ENCODE measurements at places on chromosomes 2 and 18.

DNA sequence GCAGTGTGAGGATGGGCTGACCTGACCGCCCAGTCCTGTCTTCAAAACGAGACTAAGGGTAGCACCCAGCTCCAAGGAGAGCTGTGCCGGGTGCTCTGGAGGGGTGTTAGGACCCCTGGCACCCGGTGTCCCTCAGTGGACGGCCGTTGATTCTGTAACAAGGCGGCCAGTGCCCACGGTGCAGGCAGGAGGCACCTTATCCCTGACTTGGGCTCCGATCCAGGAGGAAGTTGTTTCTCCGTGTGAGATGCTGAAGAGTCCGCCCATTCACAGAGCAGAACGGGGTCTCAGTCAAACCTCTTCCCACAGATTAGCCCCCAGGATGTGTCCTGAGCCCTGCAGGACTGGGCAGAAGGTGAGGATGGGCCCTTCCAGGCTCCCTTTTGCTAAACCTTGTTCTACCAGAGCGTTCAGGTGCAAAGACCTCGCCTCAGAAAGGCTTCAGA lies 123.0 kb downstream of the NFATC1 start:
- no peak for DNase-seq

- no peak for DNase-seq
These were observed 129.6 kb upstream of the COPS8 start for GRCh38 chr2:236956031-236956618.

- no peak for DNase-seq
These were observed 73.8 kb downstream of the ANKRD44 start for GRCh38 chr2:197236816-197237215.

- no peak for DNase-seq
These were observed 27.5 kb downstream of the RAMP1 start for GRCh38 chr2:237886685-237887481.

DNA sequence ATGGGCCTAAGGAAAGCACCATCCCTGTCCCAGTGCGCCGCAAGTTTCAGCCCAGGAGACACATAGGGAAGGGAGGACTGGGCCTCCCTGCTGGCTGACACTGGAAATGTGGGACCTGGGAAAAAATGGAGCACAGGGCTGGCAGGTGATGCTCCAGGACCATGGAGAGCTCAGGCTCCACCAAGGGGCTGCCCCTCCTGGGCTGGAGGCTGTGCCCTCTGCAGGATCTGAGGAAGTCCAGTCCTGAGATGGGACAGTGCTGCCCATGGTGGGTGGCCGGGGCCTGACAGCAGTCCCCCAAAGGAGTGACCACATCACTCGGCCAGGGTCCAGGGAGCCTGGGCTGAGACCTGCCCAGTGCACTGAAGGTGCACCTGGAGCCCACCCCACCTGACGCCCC lies 108.6 kb upstream of the TEKT4 start:
- no peak for DNase-seq

- peak; percentile 60 for DNase-seq
These were observed 13.6 kb upstream of the THADA start for GRCh38 chr2:43609290-43609918.

DNA sequence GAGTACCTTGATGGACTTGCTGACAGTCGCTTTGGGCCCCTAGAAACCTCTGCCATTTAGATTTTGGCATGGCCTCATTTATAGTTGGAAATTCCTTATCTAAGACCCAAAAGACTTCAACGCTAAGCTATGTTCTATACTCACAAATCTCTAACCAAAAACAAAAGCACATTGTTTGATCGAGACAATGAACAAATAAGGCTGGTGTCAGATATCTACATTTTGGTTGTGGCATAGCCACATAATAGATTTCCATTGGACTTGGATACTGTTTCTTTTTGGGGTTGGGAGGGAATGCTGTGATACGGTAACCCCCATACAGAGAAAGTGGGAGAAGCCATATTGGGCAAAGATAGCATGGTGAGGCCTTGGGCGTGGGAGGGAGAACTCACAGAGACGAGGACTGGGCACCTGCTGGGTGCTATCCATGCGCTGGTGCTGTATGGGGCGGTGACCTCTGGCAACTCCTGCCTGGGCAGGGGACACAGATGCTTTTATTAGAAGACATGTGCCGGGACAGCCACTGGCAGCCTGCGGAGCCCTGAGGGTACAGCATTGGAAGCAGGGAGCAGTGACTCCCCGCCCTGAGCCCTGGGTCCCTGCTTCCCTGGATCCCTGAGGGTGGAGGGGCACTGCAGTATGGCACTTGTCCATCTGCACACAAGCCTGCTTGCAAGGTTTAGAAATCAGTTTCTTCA lies 97.1 kb downstream of the ASAP2 start:
- no peak for DNase-seq

DNA sequence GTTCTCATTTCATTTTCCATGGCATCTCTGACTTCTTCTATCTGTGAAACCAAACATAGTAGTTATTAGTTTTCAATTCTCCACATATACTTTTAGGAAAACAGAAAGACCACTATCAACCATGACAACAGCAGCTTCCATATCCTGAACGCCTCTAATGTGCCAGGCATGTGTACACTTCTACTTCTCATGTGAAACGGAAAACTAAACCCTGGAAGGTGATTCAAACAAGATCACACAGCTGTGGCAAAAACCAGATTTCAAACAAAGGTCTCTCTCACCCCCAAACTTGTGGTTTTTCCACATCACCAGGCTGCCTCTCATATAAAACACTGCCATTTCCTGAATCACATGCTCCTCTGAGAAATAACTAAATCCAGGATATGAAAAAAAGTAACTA lies 41.8 kb downstream of the PTCD3 start:
- no peak for DNase-seq

DNA sequence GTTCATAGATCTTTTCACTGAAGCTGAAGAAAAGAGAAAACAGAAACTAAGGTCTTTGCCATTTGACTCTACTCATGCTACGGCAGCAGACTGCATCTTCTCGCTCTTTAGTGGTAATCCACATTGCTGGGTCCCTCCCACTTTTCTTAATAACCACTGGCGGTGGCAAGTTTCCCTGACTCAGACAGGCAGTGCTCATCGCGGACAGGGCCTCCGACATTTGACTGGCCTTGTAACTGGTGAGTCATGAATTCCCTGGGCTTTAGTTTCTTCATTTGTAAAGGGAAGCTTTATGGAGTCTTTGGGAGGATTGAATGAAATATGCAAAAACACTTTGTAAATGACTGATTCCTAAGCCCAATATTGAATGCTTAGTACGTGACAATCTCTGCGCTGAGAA lies 238.2 kb upstream of the RBBP8 start:
- DNase-seq: no peak

GRCh38 chr18:46567196-46567595 lies 89.8 kb downstream of the LOXHD1 start:
- DNase-seq: no peak

DNA sequence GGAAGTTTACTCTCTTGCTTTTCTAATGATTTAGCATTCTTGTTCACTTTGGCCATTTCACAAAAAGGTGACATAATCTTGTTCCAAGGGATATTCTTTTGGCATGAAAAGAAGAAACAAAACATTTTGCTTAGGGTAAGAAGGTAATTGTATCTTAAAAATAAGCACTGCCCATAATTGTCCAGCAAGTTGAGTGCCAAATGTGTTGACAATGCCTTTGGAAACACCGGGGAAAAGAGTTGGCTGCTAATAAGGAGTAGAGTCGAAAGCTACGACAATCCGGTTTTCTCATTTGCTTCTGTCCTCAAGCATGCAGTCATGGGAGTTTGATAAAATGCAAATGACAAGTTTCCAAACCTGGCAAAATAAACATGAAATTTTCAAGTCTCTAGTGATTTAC lies 27.3 kb downstream of the ITGAV start:
- DNase-seq: no peak

DNA sequence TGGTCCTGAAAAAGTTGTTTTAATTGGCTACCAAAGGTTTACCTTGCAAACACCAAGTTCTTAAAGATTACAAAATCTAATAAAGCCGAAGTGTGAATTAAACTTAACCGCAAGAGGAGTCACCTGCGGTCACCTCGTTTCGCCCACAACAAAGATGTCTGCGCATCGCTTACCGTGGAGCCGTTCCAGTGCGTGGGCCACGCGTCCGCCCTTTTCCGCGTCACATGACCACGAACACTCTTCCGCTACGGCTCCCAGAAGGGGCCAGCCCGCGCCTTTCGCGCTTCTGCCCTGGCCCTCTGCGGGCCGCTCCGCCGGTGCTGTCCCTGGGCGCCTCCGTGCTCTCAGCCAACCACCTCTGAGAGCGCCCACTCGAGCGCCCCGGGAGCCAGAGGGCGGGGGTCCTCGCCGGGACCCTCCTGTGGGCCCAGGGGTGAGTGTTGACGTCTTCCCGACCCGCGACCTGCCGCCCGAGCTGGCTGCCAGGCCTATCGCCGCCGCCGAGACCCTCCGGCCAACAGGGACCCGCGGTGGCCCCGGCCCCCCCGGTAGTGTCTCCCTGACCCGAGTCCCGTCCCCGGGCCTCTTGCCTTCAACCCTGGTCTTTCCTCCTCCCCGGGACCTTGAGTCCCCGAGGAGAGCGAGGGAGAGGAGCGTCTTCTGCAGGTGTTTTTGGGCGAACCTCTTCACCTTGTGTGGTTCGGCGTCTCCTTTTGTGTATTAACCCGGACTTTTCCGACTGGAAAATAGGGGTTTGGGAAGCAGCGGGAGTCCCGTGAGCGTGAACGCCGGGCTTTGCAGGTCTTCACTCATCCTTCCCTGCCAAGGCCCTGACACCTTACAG lies at the start of gene MFF:
Gene MFF (plus strand): TSS at position 257 of the 844 bp plus-strand sequence. CDS start 5,415 bp downstream, outside the sequence.
- peak; percentile 94 for DNase-seq

GRCh38 chr2:217249121-217250012 lies 389.5 kb upstream of the TNP1 start:
- DNase-seq: no peak

- DNase-seq: peak; percentile 23
These were observed at the start of gene ANKRD29 for GRCh38 chr18:23662309-23663263. Gene ANKRD29, minus strand, starts transcription at chr18:23662911. Its CDS starts 181 bp downstream, at chr18:23662730.

- no peak for DNase-seq
These were observed 32.1 kb downstream of the WDR33 start for GRCh38 chr2:127778850-127779249.

- DNase-seq: no peak
These were observed 6.5 kb upstream of the IL1RN start for GRCh38 chr2:113120861-113121260.

- no peak for DNase-seq
These were observed 38.4 kb downstream of the TGFBRAP1 start for GRCh38 chr2:105290981-105291660.

- DNase-seq: no peak
These were observed 21.4 kb downstream of the MGAT4A start for GRCh38 chr2:98709535-98709934.

GRCh38 chr2:111919794-111920608 lies 21.6 kb downstream of the MERTK start:
- DNase-seq: peak; percentile 91

- DNase-seq: no peak
These were observed 23.6 kb upstream of the RAB1A start for GRCh38 chr2:65153515-65153914.

GRCh38 chr2:41495050-41495449 lies 552.8 kb upstream of the PKDCC start:
- DNase-seq: no peak

DNA sequence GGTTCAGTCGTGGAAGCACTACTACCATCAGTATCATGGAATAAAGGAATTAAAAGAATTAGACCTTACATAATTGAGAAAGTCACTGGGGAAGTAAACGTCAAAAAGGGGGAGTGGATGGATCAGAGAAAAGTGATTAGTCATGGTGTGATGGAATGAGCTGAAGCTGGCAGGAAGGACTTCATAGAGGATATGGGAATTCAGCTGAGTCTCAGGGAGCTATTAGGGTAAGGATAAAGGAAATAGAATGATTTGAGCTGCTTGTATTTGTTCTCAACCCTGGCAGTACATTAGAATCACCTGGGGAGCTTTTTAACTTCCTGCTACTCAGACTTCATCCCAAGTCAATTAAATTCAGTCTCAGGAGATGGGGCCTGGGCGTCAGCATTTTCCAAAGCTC lies 53.4 kb upstream of the SETBP1 start:
- DNase-seq: no peak

DNA sequence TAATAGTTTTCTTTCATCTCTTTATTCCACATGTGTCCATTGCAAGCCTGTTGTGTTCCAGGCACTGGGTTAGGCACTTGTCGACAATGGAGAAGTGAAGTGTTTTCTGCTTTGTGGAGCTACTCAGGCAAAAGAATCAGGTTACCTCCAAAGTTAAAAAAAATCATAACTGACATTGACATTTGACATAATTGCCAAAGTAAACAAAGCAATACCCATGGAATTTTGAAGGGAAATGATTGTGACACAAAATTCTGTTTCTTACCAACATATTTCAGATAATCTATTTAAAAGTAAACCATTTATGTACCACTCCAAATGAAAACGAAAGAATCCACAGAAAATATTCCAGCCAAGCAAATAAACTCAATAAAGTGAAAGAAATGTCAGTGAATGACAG lies 6.4 kb upstream of the TGFA start:
- no peak for DNase-seq
